ENCODE measurements at places on chromosomes 2 and 18.

DNA sequence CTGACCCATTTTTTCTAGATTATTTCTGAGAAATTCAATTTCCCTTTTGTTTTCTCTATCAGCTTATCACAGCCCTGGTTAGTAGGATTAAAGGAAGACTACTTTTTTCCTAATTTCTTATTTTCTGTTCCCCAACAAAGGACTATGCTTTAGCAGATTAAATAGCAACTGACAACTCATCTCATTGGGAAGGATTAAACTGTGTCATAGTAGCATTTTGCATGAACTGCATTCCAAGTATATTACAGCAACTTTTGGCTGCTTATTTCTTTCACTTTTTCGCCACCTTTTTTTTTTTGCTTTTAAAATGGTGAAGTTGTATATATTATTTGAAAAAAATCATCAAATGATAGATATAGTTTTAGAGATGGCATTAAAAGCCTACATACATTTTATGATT, 570.3 kb downstream of the FBXO15 start:
- DNase-seq, result no peak

GRCh38 chr2:212667751-212668316, 129.2 kb upstream of the ERBB4 start:
- DNase-seq, result no peak

DNA sequence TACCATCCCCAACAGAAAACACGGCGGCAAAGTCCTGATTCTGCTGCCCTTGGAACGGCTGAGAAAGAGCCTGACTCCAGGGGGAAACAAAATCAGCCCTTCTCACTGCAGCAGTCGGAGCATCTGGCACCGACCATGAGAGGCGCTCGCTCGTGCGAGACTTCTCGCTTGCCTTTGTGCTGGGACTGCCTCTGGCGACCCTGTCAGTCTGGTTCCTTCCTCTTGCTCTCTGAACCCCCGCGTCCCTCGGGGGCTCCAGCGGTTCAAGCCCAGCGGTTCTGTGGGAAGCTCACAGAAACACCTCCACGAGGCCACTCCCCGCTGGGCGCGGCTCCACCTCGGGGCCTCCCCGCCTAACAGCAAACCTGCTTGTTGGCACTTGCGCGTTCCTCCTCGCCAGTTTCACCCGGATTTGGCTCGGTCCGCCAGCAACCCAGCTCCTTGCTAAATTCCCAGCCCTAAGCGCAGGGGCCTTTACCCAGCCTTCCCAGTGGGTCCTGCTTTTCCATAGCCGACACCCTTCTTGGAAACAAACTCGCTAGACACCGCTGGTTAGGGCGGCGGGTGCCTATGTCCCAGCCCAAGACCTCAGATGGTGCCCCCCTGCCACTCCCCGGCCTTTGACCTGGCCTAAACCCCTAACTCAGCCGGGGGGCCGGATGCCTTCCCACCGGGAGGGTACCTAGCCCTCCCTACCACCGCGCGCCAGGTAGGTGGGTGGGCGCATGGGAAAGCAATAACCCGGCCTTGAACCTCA, 2.2 kb downstream of the RND3 start:
- peak; percentile 54 for DNase-seq

- DNase-seq, result no peak
These were observed 1.6 kb downstream of the KCNJ3 start for GRCh38 chr2:154700136-154700535.

GRCh38 chr2:112818094-112818902, 18.3 kb downstream of the IL1B start:
- DNase-seq, result no peak

DNA sequence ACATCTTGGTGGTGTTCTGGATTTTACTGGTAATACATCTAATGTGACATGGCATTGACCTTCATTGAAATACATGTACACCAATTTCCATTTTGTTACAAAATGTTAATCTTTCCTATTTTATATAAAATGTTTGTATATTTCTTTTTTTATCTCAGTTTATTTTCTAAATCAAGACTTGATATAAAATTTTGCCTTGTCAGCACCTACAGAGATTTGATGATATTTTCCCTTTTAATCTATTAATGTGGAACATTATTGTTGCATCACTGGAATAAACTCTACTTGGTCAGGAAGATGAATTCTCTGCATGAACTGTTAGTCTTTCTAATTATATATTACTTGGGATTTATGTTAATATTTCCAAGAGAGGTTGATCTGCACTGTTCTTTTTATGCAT, 294.0 kb upstream of the ETAA1 start:
- no peak for DNase-seq

GRCh38 chr18:12003894-12004293, 22.6 kb downstream of the IMPA2 start:
- DNase-seq, result no peak

DNA sequence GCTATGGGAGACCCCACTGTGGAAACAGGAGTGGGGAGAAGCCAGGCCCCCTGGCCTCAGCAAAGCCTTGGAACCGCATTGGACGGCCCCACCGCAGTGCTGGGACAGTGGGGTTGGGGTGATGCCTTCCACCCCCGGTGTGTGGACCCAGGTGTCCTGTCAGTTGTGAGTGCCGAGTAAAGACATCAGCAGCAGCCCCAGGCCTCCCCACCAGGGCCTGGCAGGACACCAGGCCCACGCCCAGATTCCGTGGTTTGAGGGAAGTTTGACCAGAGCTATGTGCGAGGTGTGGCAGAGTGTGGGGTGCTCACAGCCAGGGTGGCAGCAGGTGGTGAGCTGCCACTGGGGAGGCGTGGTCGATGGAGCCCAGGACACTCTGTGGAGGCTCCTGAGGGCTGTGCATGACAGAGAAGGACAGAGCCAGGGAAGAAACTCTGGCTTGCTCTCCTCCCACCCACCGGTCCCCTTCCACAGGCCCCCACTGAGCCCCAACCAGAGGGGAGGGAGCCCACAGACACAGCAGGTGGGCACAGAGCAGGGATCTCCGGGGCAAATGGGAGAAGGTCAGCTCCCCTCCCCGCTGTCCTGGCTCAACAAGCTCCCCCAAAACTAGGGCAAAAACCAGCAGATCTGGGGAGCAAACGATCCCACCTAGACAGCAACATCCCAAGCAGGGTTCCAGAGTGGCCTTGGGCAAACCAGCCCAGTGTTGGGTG, 69.1 kb downstream of the TWIST2 start:
- no peak for DNase-seq

GRCh38 chr2:45637440-45637839, 14.0 kb upstream of the PRKCE start:
- no peak for DNase-seq

DNA sequence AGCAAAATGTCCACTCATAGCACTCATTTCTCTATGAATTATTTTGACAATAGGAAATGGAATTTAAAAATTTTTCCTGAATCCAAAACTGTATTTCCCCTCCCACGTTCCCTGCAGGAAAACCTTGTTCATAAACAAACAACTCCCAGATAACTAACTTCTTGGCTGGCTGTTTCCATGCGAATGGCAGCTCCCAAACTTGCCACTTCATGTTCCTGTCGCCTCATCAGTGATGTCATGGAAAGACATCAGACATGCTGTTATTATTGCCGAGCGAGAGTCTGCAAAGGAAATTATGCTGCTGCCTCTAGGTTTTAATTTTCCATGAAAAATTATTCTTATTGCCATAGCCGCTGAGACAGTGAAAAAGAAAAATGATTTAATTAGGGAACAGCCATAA, 117.0 kb upstream of the RIOK3 start:
- DNase-seq, result no peak

- no peak for DNase-seq
These were observed 290.2 kb downstream of the SOX11 start for GRCh38 chr2:5982193-5982902.

GRCh38 chr2:197077336-197077735, 150.8 kb upstream of the PGAP1 start:
- DNase-seq, result no peak

DNA sequence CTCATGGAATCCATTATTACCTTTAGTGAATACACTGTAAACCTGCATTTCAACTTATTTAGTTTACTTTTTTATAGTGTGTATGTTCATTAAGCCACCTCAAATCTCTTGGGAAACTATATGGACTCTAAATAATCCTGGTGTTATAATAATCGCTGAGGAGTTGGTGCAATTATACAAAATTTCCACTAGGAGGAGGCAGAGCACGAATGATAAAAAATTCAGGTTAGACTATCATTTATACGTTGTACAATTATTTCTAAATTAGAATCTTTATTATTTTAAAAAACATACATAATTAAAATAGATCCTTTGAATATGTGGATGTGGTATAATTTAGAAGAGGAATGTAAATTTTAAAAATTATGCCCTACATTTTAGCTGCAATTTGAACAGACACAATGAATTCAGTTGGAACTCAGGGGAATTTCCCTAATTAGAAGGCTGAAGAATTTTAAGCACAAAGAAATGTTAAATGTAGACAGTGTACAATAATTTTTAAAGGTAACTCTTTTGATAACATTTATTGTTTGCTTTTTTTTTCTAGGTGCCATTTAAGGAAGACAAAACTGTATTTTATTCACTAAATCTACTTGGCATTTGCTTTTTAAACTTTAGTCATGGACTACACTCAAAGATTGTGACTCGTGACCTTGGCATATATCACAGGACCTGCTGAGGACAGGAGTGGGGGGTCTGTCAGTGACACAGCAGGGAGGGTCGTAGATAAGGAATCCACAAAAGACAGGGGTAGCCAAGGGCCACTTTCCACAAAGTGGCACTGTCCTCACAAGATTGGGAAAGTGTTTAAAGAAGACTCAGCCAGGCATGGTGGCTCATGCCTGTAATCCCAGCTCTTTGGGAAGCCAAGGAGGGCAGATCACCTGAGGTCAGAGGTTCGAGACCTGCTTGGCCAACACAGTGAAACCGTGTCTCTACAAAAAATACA, 45.5 kb downstream of the RAB12 start:
- DNase-seq, result peak; percentile 10

GRCh38 chr2:62266433-62267038, 70.6 kb downstream of the B3GNT2 start:
- DNase-seq, result no peak

DNA sequence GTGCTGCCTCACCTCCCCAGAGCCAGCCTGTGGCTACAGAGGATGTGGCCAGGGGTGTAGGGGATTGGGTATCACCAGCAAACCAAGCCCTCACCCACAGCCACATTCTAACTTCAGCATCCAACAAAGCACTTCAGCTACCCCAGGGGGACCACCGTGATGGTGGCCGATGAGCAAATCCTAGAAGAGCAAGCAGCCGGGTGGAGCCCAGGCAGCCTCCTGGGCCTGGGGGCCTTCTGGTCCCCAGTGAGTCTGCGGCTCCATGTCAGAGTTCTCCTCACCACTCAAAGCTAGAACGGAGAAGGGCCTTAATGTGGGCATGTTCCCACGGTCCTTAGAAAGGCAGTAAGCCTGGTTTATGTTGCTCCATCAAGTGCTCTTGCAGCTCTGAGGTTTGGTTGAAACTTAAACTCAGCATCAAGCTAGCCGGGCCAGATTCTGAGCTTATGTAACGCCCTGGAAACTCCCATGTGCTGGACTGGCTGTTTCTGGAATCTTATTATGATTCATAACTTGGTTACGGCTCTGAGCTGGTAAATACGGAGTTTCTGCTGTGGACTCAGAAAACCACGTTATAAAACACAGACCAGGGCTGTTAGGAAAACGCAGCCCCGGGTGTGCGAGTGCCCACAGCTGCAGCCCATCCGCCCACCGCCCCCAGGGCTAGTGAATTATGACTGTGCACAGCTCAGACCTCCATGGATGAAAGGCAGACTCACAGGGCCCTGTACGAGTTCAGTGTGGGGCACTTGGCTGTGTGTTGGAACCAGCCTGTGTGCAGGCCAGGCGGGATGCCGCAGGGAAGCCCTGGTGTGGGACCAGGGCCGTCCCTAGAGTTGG, 99.8 kb downstream of the SEPTIN10 start:
- no peak for DNase-seq

DNA sequence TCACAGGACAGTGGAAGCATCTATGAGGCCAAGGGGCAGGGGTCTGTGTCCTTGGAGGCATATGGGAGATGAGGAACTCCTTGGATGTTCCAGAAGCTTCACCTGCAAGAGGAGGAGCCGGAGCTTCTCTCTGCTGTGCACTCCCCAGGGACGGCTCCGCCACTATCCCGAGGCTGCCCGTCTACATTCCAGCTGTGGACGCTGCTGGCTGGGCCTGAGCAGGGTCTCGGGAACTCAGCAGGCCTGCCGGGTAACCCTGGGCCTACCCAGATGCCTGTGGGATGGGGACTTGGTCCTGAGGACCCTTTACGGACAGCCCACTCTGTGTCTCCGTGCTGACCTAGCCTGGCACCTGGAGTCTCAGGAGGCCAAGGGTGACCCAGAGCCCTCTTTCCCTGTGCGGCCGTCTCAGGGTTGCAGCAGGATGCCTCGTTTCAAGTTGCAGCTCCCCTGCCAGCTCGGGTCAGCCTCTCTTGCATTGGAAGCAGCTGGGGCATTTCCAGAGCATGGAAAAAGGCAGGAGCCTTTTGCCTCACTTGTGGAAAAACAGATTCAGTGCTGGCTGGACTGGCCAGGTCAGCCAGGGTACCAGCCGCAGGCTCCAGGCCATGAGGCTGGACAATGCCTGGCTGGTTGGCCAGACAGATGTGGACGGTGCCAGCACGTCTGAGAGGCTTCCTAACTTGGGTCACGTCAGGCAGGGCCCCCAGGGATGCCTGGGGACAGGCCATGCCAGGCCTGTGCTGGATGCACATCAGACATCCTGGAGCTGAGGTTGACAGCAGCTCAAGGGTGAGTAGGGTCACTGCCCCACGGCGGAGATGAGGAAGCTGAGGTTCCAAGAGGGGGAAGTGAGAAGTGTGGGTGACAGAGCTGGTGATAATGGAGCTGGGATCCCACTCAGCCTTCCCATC, 41.5 kb downstream of the SCTR start:
- no peak for DNase-seq

GRCh38 chr2:220144411-220144810, 517.0 kb downstream of the SLC4A3 start:
- no peak for DNase-seq

DNA sequence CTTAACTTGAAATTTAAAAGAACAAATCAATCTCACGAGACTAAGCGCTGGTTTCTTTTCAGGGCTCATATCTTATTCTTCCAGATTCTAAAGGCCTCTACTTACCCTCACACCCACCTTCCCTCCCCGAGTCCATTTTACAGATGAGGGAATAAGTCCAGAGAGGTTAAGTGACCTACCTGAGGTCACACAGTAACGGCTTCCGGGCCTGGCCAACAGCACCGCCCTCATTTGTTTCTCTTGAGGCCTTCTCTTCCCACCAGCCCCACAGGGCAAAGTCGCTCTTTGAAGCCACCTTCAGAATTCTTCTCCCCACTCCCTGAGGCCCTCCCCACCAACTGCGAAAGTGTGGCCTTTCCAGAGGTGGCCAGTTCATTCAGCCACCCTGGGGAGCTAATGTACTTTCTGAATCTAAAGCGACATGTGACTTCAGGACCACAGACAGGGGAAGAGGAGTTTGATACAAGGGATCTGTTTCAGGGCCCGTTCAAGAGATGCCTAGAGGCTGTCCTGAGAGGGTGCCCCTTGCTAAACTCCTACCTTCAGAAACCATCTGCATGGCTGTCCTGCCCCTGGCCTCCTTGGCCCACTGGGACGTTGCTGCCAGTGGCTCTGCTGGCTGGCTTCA, 275.3 kb downstream of the HAUS1 start:
- DNase-seq, result no peak

DNA sequence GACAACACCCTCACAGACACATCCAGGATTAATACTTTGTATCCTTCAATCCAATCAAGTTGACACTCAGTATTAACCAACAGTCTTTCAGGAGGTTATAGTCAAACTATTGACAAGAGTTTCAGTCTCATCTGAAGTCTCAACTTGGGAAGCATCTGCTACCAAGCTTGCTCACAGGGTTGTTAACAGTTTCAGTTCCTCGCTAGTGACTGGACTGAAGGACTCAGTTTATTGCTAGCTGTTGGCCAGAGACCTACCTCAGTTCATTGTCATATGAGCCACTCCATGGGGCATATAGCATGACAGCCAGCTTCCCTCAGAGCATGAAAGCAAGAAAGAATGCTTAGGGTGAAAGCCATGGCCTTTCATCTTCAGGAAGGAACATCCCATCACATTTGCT, 228.6 kb downstream of the EPHA4 start:
- no peak for DNase-seq

All from HEK293T (cell line).